ENCODE measurements at places on chromosomes 1 and 21.

DNA sequence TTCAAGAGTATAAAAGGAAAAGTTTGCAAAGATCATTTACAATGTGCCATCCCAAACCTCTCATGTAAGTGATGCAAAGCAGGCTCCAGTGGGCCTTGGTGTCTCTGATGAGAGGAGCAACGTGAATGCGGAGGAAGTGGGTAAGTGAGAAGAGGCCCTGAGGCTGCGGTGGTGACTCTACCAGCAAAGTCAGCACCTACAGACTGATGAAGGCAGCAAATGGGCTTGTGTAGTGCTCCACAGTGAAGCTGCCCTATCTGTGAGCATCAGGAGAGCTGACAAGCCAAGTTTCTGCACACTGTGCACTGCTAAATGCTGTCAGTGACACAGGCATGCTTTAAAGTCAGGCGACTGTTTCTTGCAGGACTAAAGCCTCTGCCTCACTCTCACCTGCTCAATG lies 15.6 kb upstream of the RAP1A start:
- no peak for DNase-seq

GRCh38 chr1:119720866-119721440 lies 9.2 kb downstream of the PHGDH start:
- no peak for DNase-seq

DNA sequence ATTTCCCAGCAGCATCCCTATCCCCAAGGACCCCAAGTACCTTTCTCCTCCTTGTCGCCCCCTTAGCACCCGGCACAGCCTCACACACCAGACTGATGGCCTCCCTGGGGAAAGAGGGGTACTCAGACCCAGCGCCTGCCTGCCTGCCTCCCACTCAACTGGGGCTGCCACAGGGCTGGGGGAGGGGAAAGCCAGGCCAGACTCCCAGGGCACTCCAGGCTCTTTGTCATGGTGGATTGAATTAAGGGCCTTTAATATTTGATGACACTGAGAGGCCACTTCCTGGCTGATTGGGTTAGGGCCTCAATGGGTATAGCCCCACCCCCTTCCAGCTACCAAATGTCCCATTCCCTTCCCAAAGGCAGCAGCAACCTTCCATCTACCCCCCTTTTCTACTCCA lies 1.8 kb downstream of the SHC1 start:
- DNase-seq: no peak

GRCh38 chr1:102970496-102971078 lies 137.7 kb downstream of the COL11A1 start:
- no peak for DNase-seq

DNA sequence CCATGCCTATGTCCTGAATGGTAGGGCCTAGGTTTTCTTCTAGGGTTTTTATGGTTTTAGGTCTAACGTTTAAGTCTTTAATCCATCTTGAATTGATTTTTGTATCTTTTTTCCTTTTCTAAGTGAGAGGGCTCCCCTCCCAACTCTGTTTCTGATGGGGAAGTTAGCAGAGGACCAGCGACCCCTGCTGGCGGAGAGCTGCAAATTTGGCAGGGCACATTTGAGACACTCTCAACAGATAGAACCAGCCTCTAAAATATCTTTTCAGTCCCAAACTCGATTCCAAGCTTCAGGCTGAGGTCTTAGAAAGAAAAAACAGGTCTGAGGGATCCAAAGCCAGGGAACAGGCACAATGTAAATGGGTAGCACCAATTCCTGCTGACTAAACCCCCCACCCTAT lies 32.5 kb downstream of the LRRC3 start:
- no peak for DNase-seq

GRCh38 chr1:21149430-21149854 lies 27.3 kb downstream of the EIF4G3 start:
- DNase-seq: no peak
